Central memory CD4-positive, alpha-beta T cell (primary cell): ENCODE measurements at places on chromosomes 1 and 21.

DNA sequence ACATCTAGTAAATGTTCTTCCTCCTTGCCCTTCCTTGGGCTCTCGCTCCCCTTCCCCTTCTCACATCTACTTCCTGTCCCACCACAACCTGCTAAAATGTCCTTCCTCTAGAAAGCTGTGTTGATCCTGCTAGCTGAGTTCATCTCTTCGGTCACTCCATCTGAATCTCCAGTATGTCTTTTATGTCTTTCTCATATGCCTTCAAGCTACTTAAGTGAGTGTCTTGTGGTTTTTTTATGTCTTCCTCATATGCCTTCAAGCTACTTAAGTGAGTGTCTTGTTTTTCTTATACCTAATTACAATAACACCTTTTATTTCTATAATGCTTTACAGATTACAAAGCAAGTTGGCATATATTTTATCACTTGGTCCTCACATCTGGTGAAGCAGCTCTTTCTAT lies 33.9 kb downstream of the CSF1 start:
- no peak for DNase-seq

- DNase-seq, result peak; percentile 63
Observed at GRCh38 chr1:225911191-225912130, 12.6 kb downstream of the PYCR2 start.

- DNase-seq, result no peak
Observed at GRCh38 chr1:230128569-230129285, 61.7 kb downstream of the GALNT2 start.

- DNase-seq, result no peak
Observed at GRCh38 chr1:199466961-199467360, 560.5 kb upstream of the NR5A2 start.

DNA sequence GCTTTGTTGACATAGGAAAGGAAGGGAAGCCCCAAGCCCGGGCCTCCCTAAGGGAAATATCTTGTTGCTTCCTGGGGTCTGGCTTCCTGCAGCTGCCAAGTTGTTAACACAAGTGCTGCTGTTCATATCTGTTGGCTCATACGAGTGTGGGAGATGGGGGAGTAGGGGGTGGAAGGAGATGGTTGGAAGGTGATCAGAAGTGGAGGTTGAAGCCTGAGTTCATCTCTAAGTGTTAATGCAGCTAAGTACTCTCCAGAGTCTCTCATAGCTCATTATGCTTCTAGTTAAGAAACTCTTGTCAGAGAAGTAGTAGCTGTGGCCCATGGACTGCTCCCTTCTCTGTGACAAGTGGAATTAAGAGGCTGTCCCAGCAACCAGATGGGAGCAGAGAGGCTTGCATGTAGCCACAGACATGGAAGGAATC lies 319.2 kb upstream of the SPAG17 start:
- no peak for DNase-seq

- DNase-seq, result no peak
Observed at GRCh38 chr1:228048120-228048519, 34.4 kb upstream of the ARF1 start.

DNA sequence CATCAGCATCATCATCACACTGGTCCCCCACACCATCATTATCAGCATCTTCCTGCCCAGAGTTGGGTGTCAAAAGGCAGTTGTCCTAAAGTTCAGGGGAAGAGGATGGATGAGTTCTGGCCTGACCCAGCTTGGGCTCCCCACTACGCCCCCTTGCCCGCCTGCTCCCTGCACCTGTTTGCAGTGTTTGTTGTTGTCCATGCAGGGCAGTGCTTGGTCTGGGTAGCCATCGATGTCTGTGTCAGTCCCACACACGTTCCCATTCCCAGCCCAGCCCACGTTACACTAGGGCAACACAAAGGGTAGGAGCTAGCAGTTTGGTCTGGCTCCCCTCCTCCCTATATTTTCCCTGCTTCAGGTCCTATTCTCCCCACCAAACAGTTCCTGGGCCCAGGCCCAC lies 6.8 kb downstream of the THBS3 start:
- no peak for DNase-seq

- no peak for DNase-seq
Observed at GRCh38 chr1:206792939-206793607, 20.8 kb upstream of the IL10 start.

GRCh38 chr1:39183503-39184353 lies 20.8 kb upstream of the MACF1 start:
- peak; percentile 87 for DNase-seq

- no peak for DNase-seq
Observed at GRCh38 chr1:37332126-37332525, 142.3 kb upstream of the ZC3H12A start.

- no peak for DNase-seq
Observed at GRCh38 chr1:67769633-67770256, 63.5 kb downstream of the GNG12 start.

- DNase-seq, result no peak
Observed at GRCh38 chr1:154330669-154331068, 5.3 kb downstream of the ATP8B2 start.

DNA sequence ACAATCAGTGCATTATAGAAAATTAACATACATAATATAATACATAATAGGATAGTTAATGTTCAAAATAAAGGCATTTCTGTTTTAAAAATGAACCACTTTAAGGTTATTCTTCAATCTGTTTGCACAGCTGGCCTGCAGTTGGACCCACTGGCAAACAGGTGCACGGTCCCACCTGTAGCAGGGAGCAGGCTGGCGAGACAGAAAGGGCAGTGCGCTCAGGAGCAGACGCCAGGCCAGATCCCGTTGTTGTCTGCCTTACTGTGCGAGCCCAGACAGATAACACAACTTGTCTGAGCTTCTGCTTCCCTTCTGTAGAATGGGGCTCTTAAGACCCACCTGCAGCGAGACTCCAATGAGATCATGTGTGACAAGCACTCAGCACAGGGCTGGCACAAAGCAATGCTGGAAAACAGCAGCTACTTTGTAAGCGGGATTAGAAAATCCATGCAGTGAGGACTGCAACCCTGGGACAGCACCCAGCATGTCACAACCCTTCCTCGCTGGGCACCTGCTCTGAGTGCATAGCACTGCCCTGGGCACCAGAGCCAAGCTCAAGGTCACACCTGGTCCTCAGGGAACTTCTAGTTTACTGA lies 33.5 kb downstream of the VPS26C start:
- no peak for DNase-seq

GRCh38 chr1:40264354-40264781 lies 6.3 kb downstream of the ZMPSTE24 start:
- no peak for DNase-seq

DNA sequence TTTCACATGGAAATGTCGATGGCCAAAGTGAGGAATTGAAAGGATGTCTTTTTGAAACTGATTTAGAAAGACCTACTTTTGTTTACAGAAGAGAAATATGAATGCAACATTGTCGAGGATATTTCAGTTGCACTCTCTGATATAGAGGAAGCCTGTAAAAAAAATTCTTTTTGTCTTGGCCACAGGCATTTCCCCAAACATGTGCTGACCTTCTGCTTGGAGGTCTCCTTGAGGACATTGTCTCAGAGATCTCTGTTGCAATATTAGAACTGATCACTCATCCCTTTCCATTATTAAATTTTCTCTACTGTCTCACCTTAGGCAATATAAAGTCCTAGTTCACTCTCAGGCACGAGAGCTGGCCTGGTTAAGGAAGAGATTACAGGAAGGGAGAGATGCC lies 16.0 kb downstream of the S100A11 start:
- DNase-seq, result no peak

- DNase-seq, result no peak
Observed at GRCh38 chr21:26599261-26599660, 26.2 kb upstream of the CYYR1 start.

GRCh38 chr1:87202922-87203655 lies 125.6 kb upstream of the LMO4 start:
- no peak for DNase-seq

GRCh38 chr1:37486680-37487618 lies 12.6 kb downstream of the ZC3H12A start:
- DNase-seq, result peak; percentile 67

GRCh38 chr21:33113131-33113530 lies 43.2 kb downstream of the OLIG1 start:
- no peak for DNase-seq

DNA sequence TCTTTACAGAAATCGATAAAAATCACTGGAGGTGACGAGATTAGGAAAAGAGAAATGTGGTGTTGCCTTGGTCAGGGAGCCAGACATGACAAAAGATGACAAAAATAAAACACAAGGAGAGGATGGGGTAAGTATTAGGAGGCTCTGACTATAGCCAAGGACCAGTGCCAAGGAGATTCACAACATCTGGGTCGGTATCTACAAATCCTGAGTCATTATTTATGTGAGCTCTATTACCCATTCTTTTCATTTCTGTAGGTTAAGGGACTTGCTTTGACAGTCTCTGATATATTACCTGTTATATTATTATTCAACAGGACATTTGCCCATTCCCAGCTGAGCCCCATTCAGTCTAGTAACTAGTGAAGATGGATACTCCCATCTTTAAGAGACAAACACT lies 120.8 kb downstream of the TYW3 start:
- DNase-seq, result no peak

DNA sequence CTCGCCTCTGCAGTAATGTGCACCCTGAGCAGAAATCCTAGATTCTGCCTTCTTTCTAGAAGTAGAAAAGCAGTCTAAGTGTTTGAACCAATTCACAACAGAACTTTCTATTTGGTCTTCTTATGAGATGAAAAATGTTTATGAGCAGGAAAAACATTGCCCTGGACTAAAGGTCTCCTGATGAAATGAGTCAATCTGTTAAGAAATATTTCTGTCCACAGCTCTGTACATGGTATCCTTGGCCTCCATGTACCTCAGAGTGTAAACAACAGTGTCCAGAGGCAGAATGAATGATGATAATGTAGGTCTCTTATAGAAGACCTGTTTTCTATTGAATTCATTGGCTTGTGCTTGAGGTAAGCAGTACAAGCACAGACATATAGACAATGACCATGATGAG lies 6.2 kb upstream of the APCS start:
- DNase-seq, result no peak

DNA sequence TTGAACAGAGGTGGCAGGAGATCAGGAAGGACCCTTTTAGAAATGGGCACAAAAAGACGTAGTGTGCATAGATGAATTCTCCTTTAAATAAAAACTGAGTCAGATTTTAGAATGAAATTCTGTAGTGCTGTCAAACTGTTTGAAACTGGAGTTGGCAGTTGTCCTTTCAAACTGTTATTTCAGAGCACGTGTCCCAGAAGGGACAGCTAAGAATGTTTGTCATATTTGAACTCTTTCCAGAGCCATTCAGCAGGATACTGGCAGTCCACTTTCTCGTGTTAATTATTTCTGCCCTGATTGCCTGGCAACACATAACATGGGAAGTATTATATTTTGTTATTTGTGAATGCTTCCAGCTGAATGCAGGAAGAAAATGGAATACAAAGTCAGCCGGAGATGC lies 212.3 kb upstream of the DPYD start:
- no peak for DNase-seq

- no peak for DNase-seq
Observed at GRCh38 chr1:227942021-227942715, 5.6 kb downstream of the WNT9A start.

DNA sequence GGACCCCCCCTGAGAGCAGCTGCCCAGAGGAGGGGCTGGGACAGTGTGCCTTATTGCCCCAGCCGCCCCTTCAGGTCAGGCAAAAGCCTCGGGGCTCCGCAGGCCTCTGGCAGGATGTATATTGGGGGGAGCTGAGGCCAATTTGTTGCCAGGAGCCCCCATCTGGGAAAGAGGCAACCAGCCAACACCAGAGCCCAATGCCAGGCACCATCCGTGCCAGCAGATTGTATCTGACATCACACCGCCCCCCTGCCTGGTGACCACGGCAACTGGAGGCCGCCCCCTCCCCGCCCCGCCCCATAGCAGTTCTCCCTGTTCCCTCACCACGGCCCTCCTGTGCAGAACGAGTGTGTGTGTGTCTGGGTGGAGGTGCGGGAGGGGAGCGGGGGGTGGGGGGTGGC lies 3.6 kb upstream of the PLEKHG5 start:
- no peak for DNase-seq

GRCh38 chr1:157238585-157238984 lies 100.4 kb upstream of the ETV3 start:
- no peak for DNase-seq
